Stimulated activated CD4-positive, alpha-beta T cell treated with anti-CD3 and anti-CD28 coated beads, TNF-alpha, amount 100 ng/mL, for 1 hour (primary cell): ENCODE measurements at places on chromosomes 3 and 15.

- DNase-seq, result no peak
These were observed 87.3 kb downstream of the PEX5L start for GRCh38 chr3:179949412-179949811.

- DNase-seq, result no peak
These were observed 112.3 kb upstream of the KLF13 start for GRCh38 chr15:31214158-31214863.

DNA sequence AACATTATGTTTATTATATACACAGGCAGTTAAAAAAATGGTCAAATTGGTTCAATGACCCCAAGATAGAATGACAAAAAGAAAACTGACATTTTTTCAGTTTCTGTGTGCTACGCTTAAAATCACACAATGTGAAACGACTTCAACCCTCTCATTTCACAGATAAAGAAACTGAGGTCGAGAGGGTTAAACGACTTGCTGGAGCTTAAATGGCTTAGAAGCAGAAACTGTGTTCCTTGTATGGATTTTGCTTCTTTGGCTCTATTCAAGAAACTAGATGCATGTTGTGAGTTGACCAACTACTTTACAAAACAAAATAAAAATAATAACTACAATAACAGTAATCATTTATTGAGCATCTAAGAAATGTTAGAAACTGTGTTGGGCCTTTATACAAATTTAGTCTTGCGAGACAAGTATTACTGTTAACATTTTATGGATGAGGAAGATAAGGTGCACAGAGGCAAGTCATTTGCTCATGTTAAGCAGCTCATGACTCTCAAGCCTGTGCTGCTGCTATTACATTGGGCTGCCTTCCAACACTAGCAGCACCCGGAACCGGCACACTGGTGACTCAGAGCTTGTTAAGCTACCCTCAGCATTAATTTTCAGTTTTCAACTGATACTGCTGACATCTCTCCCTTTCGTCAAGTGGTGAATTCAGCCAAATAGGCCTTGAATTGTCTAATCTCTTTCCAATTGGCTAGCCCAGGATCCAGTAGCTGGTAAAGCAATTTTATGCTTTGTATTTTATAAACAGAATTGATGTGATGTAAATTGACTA lies 487.6 kb downstream of the NAALADL2 start:
- DNase-seq, result no peak

DNA sequence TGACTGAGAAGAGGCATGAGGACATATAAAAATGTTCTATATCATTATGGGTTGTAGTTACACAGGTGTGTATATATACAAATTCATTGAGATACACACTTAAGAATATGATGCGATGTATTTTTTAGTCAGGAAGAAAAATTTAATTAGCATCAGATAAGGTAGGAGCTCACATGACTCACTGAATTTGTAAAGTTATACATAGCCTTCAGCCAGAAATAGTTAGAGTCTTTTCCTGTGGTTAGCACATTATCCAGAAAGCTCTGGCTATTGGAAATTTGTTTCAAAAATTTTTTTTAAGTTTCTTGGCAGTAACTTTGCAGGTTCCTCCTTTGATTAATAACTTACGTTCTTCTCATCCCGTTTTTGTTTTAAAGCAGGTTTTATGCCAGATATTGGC lies 88.6 kb downstream of the STT3B start:
- DNase-seq, result no peak

- no peak for DNase-seq
These were observed 21.1 kb downstream of the GTF2E1 start for GRCh38 chr3:120763601-120764000.

GRCh38 chr3:183878071-183878470 lies 6.6 kb downstream of the PARL start:
- DNase-seq, result no peak
